ENCODE measurements at places on chromosomes 1 and 21.
A peak's percentile ranks its signal among the peaks of the same experiment; 100 is the strongest.

GRCh38 chr1:196680107-196680506, 28.3 kb downstream of the CFH start:
- DNase-seq, result no peak

DNA sequence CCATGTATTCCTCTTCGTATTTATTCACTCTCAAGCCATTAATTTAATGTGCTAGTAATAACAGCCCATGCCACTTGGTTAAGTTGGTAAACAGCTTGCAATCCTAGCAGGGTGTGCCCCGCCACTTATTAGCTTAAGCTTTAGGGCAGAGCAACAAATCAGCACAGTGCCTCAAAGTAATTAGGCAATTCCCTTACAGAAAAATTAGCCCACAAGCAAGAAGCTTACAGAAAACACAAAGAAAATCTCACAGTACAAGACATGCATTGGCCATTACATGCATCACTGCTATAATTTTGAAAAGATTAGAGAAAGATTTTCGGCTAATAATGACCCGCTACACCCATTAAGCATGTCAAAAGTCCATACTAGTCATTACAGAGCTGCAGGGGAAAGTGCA, 47.6 kb downstream of the TGFB2 start:
- no peak for DNase-seq

GRCh38 chr1:166839600-166840308, 479 bp downstream of the POGK start:
- DNase-seq, result peak; percentile 53

DNA sequence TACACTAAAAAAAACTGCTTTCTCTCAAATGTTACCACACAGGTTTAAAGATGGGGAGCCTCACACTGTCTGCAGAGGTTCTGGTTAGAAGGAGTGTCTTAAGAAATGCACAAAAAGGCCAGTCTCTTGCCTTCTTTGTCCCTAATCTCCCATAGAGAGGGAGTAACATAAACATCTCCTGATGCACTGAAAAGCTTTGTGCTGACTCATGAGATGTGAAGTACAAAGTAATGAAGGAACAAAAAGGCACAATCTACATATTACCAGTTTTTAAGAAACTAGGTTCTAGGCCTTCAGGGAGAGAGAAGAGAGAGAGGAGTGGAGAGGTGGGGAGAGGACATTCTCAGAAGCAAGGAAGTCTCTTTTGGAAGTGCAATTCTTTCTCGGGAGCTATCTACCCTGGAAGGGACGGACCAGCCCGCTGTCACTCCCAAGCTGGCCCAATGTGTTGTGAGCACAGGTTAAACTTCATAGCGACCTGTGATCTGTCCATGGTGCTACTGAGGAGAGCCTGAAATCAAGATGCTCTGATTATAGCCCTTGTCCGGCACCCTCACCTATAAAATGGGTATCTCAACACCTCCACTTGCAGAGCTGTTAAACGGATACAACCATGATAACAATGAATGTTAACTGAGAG, 458.1 kb downstream of the DISC1 start:
- no peak for DNase-seq

GRCh38 chr1:84478876-84479868, at the start of gene RPF1:
RPF1 (plus strand) TSS chr1:84479266; CDS start chr1:84479282, 16 bp downstream.
- peak; percentile 79 for DNase-seq

GRCh38 chr1:151611288-151611790, 511 bp upstream of the SNX27 start:
- DNase-seq, result no peak

GRCh38 chr1:24951337-24951736, 21.3 kb upstream of the RUNX3 start:
- no peak for DNase-seq

DNA sequence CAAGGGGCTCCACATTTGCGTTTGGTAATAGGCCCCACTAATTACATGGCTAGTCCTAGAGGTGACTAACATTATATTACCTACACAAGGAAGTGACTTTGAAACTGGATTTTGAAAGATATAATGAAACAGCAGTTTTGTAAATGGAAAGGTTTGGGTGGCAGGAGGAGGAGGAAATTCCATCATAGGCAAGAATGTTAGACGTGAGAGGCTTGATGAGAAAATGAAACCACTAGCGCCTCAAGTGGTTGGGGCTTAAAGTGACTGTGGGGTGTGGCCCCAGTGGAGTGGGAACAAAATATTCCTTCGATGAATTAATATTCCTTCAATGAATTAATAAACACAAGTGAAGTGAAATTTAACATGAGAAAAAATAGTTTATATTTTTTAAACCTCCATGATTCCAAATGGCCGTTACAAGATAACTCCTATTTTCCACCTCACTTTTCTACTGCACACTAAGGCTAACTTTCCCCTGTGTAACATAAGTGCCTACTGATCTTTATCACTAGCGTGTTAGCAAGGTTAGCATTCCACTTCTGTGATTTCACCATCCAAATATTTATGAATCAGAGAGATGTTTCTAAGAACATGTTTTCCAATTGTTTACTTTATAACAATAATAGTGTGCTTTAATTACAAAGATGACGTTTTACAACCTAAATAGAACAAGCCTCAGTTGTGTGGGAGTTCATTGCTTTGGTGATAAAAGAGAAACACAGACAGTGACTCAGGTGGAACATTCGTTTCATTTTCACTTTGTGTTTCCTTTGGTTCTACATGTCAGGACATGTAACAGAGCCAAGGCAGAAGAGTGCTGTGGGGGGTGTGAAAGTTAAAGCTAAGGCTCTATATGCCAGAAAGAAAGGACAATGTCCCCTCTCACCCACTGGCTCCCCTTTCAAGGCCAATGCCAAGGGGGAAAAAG, 12.5 kb upstream of the ATF3 start:
- peak; percentile 32 for DNase-seq

DNA sequence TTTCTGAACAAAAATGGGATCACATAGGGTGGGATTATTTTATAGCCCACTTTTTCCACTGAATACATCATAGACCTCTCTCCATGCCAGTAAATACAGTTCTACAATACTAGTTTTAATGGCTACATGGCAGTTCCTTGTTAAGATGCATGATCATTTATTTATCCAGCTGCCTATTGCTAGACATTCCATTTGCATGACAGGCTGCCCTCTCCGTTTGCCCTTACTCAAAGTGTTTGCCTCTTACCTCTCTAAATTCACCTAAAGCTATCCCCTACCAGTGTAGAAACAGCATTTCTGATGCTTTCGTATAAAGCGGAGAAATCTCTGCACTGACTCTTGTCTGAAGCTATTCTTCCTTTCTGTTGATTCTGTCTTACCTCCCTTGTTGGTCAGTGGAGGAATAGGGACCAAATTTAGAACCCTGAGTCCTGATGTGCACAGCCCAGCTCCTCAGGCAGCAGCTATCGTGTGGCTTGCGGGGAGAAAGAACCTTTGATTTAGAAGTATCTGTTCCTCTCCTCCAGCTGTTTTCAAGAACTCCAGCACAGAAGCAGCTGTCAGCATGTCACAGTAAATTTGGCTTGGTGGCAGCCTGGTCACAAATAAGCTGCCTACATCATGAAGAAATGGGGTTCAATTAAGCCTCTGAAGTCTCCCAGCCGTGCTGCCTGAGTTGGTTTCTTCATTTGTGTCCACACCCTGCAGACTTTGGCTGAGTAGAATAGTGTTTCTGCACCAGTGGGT, 337.3 kb downstream of the PRDM2 start:
- no peak for DNase-seq

DNA sequence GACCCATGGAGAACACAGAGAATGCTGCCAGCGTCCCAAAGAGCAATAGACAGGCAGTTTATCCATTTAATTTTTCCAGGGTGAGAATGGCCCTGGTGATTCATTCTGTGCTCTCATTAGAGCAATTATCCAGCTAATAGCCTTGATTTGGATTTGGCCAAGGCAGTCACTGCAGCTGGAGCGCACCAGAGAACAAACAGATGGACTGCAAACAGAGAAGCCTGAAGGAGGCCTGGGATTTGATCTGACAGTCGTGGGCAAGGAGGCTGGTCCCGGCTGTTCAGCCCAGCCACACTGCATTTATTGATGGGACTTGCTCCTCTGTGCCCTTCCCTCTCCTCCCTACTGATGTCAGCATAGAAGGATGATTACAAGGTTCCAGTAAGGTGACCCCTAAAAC, 353.9 kb upstream of the C1orf174 start:
- no peak for DNase-seq

DNA sequence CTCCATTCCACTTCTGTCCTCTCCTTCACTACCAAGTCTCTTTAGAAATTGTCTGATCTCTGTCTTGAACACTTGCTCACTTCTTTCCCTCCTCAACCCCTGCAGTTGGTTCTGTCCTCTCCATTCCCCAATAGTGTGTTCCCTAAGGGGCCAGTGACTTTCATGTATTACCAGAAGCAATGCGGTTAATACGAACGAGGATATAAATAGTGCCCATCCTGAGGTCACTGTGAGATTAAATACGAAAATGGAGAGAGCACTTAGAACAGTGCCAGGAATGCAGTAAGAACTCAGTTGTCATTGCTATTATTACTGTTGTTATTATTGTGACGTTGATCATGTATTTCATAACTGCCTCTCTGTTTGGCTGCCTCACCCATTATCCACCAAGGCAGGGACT, 53.0 kb upstream of the ARTN start:
- no peak for DNase-seq

DNA sequence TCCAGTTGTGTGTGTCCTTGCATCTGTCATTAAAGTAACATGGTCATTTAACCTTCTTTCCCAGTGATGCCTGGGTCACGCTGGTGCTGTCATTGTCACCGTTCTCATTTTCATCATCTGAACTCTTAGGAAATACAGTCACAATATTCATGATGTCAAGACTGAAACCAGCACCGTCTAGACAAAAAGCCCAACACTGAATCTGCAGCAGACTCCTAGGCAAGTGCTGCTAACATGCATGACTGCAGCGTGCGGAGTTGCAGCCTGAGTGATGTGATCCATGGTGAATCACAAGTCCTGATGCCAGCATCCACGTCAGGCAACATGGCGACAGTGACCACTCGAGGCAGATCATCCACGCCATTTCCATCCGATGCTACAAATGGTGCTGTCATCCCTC, 37.6 kb downstream of the MRPL37 start:
- DNase-seq, result no peak

GRCh38 chr1:2044510-2045319, 5.5 kb upstream of the PRKCZ start:
- DNase-seq, result peak; percentile 76

GRCh38 chr1:158053276-158053675, 59.8 kb downstream of the KIRREL1 start:
- DNase-seq, result no peak

DNA sequence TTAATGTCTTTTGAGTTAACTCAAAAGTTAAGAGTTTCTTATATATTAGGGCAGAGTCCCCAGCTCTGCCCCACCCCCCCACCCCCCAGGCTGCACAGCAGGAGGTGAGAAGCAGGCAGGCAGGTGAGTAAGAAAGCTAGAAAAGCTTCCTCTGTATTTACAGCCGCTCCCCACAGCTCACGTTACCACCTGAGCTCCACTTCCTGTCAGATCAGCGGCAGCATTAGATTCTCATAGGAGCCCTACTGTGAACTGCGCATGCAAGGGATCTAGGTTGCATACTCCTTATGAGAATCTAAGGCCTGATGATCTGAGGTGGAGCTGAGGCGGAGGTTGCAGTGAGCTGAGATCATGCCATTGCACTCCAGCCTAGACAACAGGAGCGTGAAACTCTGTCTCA, 81.9 kb downstream of the SIM2 start:
- no peak for DNase-seq

DNA sequence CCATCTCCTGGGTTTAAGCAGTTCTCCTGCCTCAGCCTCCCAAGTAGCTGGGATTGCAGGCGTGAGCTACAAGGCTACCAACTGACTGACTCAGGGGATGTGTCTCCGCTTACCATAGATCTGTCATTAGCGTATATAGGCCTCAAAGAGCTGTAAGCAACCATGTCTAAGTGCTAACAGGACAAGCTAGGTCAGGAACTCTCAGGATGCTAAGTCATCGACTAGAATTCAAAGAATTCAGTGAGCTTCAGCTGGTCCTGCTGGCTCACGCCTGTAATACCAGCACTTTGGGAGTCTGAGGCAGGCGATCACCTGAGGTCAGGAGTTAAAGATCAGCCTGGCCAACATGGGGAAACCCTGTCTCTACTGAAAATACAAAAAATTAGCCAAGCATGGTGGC, 29.5 kb downstream of the CAPN2 start:
- no peak for DNase-seq

GRCh38 chr1:35111106-35111505, 31.9 kb downstream of the ZMYM1 start:
- no peak for DNase-seq

DNA sequence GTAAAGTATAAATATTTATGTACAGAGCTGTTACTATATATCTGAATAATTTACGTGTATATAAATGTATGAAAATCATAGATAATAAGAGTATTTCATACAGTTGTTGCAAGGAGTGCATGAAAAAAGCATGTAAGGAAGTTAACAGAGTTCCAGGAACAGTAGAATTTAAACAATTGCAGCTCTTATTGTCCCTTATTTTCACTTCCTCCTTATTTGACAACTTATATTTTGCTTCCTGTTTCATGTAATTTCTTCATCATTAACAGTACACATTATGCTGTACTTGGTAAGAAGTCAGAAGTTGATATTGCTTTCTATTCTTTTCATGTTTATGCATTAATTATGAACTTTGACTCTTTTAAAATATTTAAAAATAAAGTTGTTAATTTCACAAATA, 681.5 kb downstream of the LRRIQ3 start:
- no peak for DNase-seq

DNA sequence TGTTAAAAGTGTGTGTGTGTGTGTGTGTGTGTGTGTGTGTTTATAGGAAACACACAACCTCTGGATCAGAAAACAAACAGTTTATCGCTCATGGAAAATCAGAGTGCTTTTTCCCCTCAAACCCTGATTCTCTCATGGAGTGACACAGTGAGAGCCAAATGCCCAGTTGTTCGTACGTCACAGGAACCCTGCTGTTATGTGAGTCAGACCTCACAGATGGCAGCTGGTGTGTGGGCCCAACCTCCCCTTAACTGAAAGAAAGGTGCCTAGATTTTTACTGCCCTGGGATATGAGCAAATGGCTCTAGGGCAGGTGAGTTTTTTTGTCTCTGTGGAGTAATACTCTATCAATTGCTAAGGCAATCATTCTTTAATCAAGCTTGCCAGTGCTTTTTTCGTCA, 1788.1 kb downstream of the BRINP3 start:
- no peak for DNase-seq

DNA sequence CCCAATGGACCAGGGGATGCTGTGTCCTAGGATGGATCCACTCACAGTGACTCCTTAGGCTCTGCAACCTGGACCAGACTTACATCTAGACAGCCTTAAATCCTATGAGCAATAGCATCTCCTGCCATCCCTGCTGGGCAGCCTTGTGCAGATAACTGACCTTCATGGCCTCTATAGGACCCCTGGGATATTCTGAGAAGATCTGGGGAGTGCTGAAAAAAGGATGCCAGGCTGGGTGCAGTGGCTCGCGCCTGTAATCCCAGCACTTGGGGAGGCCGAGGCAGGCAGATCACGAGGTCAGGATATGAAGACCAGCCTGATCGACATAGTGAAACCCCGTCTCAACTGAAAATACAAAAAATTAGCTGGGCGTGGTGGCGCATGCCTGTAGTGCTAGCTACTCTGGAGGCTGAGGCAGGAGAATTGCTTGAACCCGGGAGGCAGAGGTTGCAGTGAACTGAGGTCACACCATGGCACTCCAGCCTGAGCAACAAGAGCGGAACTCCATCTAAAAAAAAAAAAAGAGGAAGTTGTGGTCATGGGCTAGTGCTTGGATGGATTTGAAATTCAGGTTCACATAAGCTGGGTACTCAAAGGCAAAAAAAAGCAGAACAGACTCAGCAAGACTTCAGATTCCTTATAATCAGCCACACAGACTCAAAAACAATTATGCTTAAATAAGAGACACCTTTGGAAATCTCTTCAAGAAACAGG, 10.9 kb upstream of the SH2D1B start:
- DNase-seq, result no peak

- no peak for DNase-seq
These were observed 43.4 kb downstream of the TMEM51 start for GRCh38 chr1:15196807-15197530.
